ENCODE measurements at places on chromosomes 4 and X.

GRCh38 chr4:188714501-188714900, 575.3 kb downstream of the TRIML1 start:
- no peak for DNase-seq

GRCh38 chrX:15645266-15645665, 19.3 kb downstream of the CLTRN start:
- DNase-seq: no peak

DNA sequence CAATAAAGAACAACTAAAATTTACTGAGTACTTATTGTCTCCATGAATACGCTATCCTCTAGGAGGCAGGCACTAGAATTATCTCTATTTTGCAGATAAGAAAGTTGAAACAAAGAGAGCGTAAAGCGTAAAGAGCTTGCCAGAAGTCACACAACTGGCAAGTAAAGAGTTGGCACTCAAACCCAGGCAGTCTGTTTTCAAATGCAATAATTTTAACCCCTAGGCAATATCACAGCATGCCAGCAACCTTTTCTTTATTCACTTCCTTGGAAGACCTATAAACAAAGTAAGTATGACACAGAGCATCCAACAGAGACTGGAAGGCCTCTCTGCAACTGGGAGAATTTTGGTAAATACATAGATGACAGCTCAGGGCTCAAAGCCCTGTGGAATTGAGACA, 23.2 kb upstream of the AMELX start:
- no peak for DNase-seq

DNA sequence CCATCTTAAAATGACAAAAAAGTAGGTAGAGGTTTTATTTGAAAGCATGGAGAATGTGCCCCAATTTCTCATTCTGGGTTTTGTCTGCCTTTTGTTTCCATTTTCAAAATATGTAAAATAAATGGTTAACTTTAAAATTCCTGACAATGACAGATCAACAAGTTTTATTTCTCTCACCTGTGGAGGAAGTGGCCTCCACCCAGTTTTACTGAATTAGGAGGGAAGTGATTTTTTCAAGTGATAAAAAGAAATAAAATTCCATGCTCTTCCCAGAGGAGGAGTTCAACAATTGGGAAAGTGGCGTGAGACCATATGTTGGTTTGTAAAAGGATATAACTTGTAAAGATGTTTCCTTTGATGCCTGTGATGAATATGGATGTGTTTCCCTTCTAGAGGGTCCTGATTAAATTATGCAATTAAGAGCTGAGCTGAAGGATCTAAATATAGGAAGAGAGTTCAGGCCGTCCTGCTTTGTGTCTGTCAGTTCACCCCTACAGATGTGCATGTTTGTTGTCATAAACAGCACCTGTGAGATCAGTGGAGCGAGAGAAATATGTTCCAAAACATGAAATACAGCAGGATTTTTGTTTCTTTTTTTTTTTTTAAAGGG, 19.5 kb downstream of the SMAD1 start:
- no peak for DNase-seq

- DNase-seq: no peak
These were observed 1385.6 kb upstream of the ADGRL3 start for GRCh38 chr4:59814402-59815010.

DNA sequence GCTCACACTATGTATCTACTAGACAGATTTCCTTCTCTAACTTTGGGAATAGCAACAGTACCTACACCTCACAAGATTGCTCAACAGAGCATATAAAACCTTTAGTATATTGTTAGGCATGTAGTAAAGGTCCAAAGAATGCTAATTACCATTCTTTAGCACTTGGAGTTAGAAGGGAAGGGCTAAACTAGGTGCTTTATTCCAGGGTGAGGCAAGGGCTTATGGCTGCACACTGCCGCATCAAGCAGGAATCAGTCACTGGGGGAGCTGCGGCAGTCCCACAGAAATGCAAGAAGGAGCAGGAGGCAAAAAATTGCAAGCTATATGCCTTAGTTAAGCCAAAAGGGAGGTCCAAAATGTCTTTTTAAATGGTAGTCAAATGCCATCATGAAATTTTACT, 162.7 kb downstream of the PPP3CA start:
- DNase-seq: no peak

- no peak for DNase-seq
These were observed 292.6 kb upstream of the KLF3 start for GRCh38 chr4:38371391-38371851.

- no peak for DNase-seq
These were observed 111.1 kb upstream of the JADE1 start for GRCh38 chr4:128698386-128698785.

DNA sequence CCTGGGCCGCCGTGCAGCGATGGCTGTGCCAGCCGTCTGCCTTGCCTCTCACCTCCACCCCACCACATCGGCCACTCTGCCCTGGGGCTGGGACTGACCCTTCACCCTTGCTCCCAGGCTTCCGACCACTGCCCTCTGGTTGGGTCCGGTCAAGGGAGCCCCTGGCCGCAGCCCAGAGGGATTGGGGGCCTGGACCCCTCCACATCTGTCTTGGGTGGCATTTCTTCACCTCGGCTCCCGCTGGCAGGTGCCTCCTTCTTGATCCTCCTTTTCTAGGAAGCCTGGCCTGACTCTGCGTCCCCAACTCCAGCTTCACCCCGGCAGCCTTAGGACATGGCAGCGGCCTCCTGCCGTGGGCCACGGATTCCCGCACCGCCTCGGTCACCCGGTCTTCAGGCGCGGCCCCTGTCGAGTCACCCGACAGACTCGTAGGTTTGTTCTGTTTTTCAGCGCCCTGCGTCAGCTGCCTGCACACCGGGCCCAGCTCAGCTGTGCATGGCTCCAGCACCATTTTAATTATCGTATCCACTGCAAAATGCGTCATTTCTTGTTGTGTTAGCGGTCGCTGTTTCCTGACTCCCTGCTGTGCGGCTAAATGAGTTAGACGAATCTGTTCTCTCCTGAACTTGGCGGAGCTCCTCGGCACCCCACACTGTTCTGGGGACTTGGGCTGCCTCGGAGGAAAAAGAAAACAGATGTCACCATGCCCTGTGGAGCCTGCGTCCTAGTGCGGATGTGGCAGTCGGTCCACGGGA, 124.0 kb downstream of the FAM53A start:
- DNase-seq: no peak

Measured in CD4-positive, alpha-beta T cell treated with Interleukin-15 for 4 hours (primary cell).